ENCODE measurements at places on chromosomes 3 and 15.

GRCh38 chr3:11305509-11305908 is 33.3 kb downstream of the ATG7 start:
- DNase-seq: no peak

GRCh38 chr3:197540961-197541377 is 14.8 kb downstream of the BDH1 start:
- peak; percentile 66 for DNase-seq

DNA sequence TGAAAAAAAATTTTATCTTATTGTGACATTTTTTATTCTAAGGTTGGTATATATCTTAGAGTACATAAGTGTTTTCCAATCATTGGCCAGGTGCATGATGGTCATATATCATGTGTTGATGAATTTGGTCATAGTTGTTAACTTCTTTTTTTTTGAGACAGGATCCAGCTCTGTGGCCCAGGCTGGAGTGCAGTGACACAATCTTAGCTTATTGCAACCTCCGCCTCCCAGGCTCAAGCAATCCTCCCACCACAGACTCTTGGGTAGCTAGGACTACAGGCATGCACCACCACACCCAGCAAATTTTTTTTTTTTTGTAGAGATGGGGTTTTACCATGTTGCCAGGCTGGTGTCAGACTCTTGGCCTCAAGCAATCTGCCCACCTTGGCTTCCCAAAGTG is 44.0 kb downstream of the PCCB start:
- no peak for DNase-seq

- no peak for DNase-seq
These were observed 322.4 kb upstream of the CBLB start for GRCh38 chr3:106191211-106191610.

- DNase-seq: peak; percentile 71
These were observed 225.5 kb upstream of the IL12A start for GRCh38 chr3:159763011-159763601.

DNA sequence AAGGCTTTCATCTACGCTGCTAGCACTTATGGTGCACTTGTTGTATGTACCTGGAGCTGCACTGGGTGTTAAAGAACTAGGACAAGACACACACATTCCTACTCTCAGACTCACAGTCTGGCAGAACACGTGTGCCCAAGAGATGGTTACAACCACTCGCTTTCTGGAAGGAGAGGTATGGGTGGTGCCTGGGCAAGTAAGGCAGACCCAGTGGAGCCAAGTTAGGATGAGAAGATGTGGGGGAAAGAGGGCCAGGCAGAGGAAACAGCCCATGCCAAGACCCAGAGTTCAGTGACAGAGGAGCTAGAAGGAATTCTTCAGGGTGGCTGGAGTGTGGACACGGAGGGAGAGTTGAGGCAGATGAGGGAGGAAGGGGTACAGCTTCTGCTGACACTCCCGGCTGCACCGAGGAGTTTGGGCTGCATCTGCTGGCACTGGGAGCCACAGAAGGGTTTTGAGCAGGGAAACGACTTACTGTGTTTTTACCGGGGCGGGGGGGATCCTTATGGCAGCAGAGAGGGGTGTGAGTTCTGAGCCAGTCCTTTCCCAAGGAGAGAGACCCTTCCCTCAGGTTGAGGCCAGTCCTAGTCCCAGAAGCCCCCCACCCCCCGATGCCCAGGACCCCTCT is 59.0 kb downstream of the GRIP2 start:
- DNase-seq: no peak

DNA sequence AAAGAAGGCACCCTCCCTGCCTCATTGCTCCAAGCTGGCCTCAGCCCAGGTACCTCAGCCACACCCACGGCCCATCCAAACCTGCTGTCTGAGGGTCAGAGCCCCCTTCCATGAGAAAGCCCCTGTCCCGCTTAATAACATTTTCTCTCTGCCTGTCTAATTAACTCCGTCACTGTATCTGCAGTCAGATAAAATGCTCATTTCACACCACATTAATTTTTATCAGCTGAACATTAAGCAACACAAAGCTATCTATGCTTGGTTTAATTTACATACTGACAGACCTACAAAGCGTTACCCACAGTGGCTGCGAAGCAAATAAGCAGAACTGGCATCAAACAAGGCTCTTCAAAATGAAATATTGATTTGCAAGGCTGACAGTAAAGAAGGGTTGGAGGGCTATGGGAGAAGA is 309.8 kb upstream of the ICE2 start:
- DNase-seq: no peak

GRCh38 chr3:169060037-169060436 is 603.5 kb downstream of the MECOM start:
- no peak for DNase-seq

DNA sequence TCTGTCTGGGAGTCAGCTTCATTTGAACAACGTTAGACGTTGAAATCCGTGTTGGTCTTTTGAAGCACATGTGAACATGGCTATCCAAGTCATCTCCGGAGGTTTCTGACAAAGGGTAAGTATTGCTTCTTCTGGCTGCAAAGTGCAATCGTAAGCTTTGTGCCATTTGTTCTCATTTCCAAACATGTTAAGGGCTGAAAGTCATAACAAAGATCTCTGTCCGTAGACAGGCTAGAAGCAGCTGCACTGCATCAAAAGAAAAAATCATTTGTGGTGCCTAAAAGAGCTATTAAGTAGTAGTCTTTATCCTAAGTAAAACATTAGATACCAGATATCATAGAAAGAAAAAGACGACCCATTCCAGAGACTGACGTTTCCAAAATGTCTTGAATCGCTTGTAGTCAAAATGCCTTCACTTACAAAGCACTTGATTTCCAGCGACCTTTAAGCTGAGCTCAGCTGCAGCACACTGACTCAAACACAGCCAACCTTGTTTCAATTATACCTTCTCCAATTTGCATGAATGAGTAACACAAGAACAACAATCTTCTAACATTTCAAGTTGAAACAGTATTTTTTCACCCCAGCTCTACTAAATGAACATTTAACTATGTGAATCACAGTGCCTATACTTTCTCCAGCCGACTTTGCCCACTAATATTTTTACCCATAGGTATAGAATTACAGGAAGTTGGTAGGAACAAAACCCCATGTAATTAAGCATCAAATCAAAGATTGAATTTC is 76.6 kb downstream of the NEDD4 start:
- no peak for DNase-seq

GRCh38 chr3:107884719-107885460 is 205.9 kb downstream of the CD47 start:
- no peak for DNase-seq

- no peak for DNase-seq
These were observed 514.5 kb downstream of the ROBO1 start for GRCh38 chr3:79253271-79253670.

DNA sequence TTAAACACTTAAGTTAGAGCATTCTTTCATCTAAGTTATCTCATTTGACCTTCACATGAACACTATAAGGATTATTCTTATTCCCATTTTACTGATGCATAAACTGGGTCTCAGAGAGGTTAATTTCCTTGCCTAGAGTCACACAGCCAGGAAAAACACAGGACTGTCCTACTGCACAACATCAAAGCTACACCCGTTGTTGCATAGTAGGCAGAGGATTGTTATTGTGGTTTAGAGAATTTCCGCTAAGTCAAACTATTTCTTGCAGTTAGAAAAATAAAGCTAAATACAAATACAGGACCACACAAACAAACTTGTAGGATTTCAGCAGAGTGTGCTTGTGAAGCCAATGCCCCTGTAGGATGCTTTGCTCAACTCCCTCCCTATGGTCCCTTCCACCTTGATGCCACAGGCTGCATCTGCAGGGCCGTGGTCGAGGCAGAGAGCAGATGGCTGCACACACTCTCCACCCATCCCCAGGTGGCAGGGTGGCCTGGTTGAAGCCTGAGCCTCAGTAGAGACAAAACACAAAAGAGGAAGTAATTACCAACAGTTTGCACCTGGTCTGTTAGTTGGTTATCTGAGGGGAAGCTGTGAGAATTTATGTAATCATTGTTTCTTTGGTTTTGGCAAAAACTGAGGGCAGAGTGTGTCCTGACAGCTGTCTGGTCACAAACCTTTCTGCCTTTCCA is 41.1 kb upstream of the SKOR1 start:
- no peak for DNase-seq

DNA sequence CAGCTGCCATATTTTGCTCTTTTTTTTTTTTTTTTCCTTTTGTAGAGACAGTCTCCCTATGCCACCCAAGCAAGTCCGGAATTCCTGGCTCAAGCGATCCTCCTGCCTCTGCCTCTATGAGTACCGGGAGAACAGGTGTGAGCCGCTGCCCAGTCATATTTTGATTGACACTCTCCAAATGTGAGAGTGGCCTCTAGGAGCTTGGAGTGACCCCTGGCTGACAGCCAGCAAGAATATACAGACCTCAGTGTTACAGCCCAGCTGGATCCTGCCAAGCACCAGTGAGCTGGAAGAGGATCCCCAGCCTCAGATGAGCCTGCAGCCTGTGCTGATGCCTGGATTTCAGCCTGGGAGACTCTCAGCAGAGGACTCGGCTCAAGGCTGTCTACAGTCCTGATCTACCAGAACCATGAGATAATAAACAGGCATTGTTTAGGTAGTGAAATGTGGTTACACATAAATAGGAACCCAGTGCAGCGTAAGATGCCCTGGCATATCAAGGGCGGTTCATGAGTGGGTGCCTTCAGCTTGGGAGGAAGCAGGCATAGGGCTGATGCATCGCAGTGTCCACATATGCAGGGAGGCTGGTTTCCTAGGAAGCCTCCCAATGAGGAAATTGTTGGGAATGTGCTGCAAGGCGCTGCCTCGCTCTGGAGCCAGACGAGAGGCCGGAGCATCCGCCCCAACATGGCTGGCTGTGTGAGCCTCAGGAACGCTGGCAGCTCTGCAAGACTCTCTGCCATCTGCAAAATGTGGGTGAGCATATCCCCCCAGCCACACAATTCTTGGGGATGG is 38.9 kb upstream of the ATP10A start:
- DNase-seq: no peak

GRCh38 chr15:68278595-68279405 is 1.3 kb downstream of the FEM1B start:
- no peak for DNase-seq

DNA sequence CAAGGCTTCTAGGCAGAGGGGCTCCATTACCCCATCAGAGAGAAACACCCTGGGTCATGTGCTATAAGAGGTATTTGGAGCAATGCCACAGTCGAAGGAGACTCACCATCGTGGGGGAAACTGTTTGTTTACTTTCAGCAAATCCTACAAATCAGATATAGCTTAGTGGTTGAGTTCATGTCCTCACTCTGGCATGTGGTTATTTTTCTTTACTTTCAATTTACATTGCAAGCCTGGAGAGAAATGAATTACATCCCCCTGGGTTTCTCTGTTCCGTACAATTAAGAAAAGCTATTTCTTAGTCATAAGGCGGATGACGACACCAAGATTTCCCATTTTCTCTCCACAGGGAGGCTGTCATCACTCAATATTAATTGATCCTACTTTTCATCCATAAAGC is 36.9 kb downstream of the RFTN1 start:
- DNase-seq: no peak

DNA sequence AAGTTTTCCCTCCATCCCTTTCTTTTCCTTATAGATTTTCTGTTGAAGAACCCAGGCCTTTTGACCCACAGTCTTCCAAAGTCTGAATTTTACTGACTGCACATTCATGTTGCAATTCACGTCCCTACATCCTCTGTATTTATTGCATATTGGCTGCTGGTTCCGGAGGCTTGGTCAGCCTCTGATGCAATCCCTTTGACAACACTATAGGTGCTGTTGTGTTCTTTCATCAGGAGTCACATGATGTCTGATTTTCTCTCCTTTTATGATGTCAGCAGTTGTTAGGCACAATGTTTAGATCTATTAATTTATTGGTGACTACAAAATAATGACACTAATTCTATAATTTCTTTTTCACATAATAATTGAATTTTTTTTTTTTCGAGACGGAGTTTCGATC is 8.7 kb downstream of the CYP1A1 start:
- no peak for DNase-seq

DNA sequence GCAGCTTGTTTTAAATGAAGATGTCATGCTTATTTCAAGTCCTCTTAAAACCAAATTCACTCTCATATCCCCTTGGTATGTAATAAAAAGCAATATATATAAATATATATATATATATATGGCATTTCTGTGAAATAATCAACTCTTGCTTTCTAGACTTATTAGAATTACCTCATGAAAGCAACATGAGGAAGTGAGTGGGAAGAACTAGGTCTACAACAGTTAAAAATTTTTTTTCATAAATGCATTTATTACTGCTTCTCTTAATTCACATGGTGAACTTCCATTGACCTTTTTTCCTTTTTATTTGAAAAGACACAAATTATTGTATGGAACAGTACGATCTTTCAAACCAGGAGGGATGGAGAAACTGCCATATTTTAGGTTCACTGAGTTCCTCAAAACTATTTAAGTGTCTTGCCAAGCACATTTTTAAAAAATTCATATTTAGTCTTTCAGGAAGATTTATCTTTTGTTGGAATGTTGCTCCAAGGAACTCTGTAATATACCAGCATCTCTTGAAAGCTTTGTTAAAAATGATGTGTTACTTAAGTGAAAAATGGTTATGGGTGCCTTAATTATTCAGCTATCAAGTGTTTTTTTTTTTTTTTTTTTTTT is 185.2 kb downstream of the GHSR start:
- no peak for DNase-seq

DNA sequence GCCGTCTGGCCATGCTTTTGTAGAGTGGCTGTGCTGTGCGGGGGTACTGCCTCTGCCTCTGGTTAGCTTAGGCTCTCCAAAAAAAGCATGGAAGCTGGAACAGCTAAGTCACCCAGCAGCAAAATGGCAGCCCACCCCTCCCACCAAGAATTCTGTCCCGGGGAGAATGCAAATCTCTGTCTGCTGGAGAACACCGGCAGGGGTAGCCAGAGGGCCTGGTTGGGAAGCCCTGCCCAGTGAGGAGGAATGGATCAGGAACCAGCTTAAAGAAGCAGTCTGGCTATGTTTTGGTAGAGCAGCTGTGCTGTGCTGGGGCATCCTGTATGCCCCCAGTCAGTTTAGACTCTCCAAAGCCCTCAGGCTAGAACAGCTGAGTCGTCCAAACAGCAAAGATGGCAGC is 56.2 kb upstream of the PTPRG start:
- DNase-seq: peak; percentile 19

- no peak for DNase-seq
These were observed 579 bp upstream of the UBE3A start for GRCh38 chr15:25439369-25439836.

DNA sequence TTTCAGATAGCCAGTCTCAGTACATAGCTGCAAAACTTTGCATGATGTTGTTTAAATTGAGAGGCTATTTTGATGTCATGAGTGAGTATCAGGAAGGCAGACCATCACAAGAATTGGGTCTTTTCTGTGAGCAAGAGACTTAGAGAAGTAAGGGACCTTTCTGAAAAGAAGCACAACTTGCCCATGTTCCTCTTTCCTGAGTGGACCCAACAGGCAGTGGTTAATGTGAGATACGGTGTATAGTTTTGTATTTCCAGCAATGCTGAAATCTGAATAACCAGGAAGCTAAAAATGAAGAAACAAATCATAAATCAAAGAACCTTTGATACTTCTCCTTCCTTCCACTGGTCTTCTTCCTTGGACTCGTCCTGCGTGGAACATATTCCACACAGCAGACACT is 25.1 kb downstream of the MCTP2 start:
- DNase-seq: no peak
